Parietal lobe (tissue), 2 donors: ENCODE measurements at places on chromosomes 2 and 18. TPM values are rescaled to one million over a fixed set of nuclear protein-coding genes. Genes with fewer than 3 reads are reported as not detected.

SDC1 gene
- 5.3 TPM for total RNA-seq

GALR1 gene
- total RNA-seq, result 0.31 TPM

ANKRD62 gene
- total RNA-seq, result 0.63 TPM

TRIM43 gene
- not detected for total RNA-seq

OR6B3 gene
- total RNA-seq, result not detected

ACKR3 gene
- 12.5 TPM for total RNA-seq

NYAP2 gene
- 21.9 TPM for total RNA-seq

FAP gene
- total RNA-seq, result 1.3 TPM

FSHR gene
- total RNA-seq, result not detected

TLX2 gene
- total RNA-seq, result not detected

MRO gene
- 0.31 TPM for total RNA-seq

CFAP221 gene
- total RNA-seq, result 11.3 TPM

TSPYL6 gene
- total RNA-seq, result 0.31 TPM

ANKMY1 gene
- 27.9 TPM for total RNA-seq

ALPP gene
- total RNA-seq, result not detected

SMYD1 gene
- not detected for total RNA-seq

ADAM23 gene
- 37.2 TPM for total RNA-seq

TUBA4A gene
- 0.94 TPM for total RNA-seq

C2orf80 gene
- 21.0 TPM for total RNA-seq

MC2R gene
- not detected for total RNA-seq

PDCD1 gene
- not detected for total RNA-seq

TNFRSF11A gene
- 0.63 TPM for total RNA-seq

CTNNA2 gene
- total RNA-seq, result 249 TPM

SERPINB13 gene
- not detected for total RNA-seq

PRSS56 gene
- total RNA-seq, result not detected

GALNT13 gene
- 29.1 TPM for total RNA-seq

BCL11A gene
- 313 TPM for total RNA-seq

FBXO15 gene
- 5.9 TPM for total RNA-seq

ANKRD30BL gene
- 47.0 TPM for total RNA-seq

RAB27B gene
- total RNA-seq, result 17.2 TPM

ALK gene
- 2.5 TPM for total RNA-seq

FECH gene
- total RNA-seq, result 20.7 TPM

SCN1A gene
- total RNA-seq, result 29.1 TPM

SLC30A3 gene
- 0.31 TPM for total RNA-seq

CRYGC gene
- total RNA-seq, result not detected
